ENCODE measurements at places on chromosomes 2 and 18.

GRCh38 chr2:177201919-177202346 lies 10.7 kb upstream of the HNRNPA3 start:
- no peak for DNase-seq

DNA sequence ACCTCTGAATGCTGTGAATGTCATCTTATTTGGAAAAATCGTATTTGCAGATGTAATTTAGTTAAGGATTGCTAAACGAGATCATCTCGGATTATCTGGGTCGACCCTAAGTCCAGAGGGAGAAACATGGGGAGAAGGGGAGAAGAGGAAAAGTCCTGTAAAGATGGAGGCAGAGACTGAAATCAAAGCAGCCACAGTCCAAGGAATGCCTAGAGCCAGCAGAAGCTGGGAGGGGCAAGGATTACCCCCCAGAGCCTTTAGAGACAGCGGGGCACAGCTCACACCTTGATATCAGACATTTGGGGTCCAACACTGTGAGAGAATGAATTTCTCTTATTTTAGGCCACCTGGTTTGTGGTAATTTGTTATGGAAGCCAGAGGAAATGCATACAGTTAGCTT lies 104.9 kb upstream of the YPEL5 start:
- no peak for DNase-seq

DNA sequence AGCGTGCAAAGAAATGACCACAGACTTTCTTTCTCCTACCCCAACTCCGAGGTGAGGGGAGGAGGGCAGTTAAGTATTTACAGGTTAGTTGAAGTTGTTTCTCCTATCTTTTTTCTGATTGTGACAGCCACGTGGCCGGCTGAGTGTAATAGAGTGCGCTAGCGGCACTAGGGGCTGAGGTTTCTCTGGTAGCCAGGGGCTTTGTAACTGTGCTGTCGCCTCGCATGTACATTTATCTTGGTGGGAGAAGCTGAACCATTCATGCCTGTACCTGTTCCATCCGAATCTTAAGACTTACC lies 214.1 kb upstream of the STON1 start:
- DNase-seq = peak; percentile 67

DNA sequence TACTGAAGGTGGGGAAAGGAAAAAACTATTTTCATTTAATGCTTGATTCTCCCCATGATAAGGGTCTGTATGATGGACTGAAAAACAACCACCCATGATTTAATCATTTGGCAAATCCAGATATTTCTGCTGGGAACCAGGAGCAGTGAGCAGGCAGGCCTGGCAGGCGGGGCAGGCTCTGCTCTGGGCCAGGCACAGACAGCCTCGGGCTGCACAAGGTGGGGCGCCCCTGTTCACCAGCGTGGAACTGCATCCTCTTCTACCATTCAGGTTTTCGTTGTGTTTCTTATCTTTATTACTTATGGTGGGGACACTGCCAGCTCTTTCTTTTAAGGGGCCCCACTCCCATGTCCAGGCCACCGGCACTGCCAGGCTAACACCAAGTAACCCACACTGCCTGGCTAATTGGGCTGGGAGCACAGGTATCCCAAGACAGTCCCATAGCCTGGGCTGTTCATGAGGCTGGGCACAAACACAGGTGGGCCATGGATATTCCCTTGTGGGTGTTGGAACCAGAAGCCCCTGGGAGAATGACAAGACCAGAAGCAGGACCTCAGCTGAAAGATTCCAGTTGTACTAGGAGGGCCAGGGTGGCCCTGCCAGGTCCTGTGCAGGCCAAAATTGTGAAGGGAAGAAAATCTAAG lies 57.1 kb upstream of the RALBP1 start:
- no peak for DNase-seq

GRCh38 chr2:96626553-96626942 lies 11.6 kb downstream of the KANSL3 start:
- DNase-seq = no peak

GRCh38 chr2:101479810-101480209 lies 4.9 kb upstream of the RFX8 start:
- no peak for DNase-seq

DNA sequence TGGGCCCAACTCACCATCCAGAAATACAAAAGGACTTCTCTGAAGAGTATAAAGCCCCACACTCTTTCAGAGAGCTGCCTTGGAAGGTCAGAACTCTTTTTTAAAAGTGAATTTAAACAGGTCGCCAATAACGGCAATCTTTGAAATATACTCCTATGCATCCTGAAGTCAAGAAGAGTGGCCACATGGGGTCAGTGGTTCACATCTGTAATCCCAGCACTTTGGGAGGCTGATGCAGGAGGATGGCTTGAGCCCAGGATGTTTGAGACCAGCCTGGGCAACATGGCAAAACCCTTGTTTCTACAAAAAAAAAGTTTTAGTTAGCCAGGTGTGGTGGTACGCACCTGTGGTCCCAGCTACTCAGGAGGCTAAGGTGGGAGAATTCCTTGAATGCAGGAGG lies 68.1 kb upstream of the FZD7 start:
- DNase-seq = no peak

GRCh38 chr2:164755952-164756351 lies 85.7 kb downstream of the COBLL1 start:
- DNase-seq = no peak

DNA sequence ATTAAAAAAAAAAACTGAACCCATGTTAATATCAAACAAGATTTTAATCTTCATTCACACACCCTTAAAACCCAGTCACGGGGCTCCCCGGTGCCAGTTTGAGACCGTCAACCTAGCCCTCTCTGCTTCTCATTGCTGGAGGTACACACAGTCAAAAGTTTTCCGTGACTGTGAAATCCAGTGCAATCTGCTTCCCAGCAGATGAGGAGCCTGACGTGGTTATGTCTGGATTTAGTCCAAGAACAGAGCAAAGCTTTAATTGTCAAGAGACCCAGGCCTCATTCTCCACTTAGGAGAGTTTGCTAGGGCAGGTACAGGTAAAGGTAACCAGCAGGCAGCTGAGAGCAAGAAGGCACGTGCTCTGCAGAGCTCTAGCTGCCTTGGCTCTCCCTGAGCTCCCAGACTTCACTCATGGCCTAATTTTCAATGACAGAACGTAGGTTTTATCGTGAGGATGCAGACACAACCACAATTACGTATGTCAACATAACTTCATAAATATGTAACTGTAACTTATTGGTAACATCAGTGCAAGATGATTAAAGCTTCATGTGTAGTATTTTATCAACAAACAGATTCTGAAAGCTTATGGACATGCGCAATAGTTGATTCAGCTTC lies 56.3 kb downstream of the SLC16A14 start:
- no peak for DNase-seq

- no peak for DNase-seq
These were observed 37.1 kb downstream of the TACR1 start for GRCh38 chr2:75162259-75162658.

DNA sequence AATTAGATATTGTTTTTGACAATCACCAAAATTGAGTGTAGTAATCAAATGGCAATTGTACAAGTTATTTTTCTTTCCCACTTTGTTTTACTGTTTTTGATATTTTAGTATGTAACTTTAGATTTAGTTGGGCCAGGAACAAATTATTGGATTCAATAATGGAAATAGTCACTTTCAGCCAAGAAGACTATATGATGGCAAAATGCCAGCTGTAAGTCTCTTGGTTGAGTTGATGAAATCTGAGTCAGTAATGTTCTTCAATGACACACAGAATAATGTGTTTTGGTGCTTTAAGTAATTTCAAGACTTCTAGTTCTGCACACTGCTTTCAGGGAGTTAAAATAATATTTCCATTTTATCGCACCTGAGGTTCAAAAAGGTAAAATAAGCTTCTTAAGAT lies 2022.0 kb upstream of the CELF4 start:
- no peak for DNase-seq

DNA sequence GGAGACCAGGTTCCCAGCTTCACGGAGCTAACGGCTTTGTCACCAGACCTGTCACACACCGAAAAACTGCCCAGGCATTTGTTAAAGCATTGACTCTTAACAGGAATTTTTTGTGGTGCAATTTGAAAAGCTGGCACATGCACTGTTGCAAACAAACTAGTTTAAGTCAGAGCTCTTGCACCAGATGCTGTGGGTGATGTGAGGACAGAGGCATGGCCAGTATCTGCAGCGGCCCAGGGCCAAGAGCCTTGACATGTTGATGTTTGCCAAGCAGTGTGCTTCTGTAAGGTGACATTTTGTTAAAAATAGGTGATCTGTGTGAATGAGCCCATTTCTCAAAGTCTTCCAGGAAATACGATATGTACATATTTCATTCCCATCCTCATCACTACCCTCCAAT lies 142.5 kb downstream of the MTCL1 start:
- DNase-seq = no peak

DNA sequence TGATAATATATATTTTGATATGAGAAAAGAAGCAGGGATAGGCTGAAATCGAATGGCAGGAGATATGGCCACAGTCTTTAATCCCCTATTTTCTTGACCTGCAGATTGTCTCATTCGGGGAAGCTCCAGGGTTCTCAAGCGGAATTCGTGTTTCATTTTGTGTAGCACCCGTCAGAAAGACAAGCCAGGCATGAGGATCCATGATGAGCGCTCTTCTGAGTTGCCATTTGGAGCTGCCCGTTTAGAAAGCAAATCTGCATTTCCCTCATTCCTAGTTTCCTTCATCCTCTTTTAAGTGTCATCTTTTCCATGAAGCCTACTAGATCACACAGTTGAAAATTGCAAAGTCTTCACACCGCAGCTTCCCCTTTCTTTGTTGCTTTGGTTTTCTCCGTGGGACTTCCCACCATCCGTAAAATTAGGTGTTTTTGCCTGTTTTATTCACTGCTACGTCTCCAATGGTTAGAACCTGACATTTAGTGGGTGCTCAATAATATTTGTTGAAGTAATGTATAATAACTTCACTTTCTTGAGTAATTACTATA lies 16.9 kb downstream of the HNMT start:
- DNase-seq = no peak

DNA sequence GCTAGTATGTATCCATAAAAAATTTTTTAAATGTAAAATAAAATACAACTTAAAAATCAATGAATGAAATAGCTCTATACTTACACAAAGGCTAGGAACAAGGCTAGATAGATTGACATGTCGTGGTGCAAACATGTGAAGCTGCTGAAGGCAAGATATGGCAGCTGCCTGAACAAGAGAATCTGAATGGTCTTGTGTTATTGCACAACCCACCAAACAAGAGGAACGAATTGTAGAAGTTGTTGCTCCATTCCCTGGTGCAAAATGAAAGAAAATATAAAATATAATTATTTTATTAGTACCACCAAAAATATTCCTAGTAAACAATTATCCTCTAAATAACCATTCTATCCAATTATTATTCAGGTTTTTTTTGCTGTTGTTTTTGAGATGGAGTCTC lies 46.4 kb downstream of the HEATR5B start:
- DNase-seq = no peak

- no peak for DNase-seq
These were observed at the start of gene HOXD8 for GRCh38 chr2:176128982-176129796. HOXD8 (plus strand) TSS chr2:176129705; CDS start chr2:176130367, 662 bp downstream.

DNA sequence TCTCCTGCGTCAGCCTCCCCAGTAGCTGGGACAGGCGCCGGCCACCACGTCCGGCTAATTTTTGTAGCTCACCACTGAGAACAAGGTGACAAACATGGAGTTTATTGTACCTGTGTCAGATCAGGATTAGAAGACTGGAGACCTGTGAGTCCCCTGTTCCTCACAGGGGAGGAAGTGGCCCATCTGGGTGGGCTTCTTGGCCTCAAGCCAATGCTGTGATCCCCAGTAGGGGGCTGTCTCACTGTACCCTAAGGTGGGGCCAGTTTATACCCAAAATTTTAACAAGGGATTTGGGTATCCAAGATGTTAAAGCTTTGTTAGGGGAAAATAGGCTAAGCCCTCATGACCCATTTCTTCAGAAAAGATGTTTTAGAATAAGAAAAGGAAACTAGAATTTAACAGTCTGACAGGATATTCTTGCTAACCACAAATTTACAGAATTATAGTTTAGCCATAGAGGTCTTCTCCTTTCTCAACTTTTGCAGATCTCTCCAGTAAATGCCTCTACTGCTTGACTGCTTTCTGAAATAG lies 16.3 kb downstream of the PCBP1 start:
- DNase-seq = no peak

DNA sequence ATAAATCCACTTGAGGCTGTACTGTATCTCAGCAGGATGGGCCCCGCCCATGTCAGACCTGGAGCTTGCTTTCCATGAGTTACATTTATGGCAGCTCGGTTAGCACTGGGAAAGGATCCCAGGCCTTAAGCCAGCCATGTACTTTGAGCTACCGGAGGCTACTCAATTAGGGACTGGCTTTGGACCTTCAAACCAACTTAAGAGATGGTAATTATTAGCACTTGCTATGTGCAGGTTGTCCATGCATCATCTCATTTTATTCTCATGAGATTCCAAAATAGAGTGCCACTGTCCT lies 64.4 kb downstream of the ACTR2 start:
- DNase-seq = no peak

DNA sequence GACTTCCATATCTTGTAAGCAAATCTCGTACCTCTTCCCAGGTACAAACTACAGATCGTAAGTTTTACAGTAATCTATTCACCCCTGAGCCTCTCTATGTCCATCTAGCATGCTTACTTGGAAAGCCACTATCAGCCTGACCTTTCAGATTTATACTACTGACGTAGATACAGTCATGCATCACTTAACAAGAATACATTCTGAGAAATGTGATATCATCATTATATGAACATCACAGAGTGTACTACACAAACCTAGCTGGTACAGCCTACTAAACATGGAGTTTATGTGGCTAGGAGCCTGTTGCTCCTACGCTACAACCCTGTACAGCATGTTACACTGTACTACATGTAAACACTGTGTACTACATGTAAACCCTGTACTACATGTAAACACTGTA lies 293.2 kb upstream of the ZNF804A start:
- no peak for DNase-seq

- DNase-seq = no peak
These were observed 7.4 kb downstream of the AGXT start for GRCh38 chr2:240876035-240876474.

DNA sequence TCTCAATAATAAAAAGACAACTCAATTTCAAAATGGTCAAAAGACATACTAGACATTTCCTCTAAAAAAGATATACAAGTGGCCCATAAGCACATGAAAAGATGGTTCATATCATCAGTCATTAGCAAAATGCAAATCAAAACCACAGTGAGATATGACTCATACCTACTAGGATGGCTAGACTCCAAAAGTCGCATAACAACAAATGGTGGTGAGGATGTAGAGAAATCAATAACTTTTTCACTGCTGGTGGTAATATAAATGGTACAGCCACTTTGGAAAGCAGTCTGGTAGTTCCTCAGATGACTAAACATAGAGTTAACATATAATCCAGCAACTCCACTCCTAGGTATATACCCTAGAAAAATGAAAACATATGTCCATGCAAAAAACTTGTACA lies 242.3 kb upstream of the NOL4 start:
- DNase-seq = no peak

- DNase-seq = no peak
These were observed 23.9 kb downstream of the PTPRM start for GRCh38 chr18:7590826-7591560.

- no peak for DNase-seq
These were observed 87.6 kb upstream of the FAM110C start for GRCh38 chr2:133675-134593.

GRCh38 chr2:70905443-70906421 lies 30.0 kb upstream of the ATP6V1B1 start:
- DNase-seq = no peak

- no peak for DNase-seq
These were observed 16.0 kb downstream of the BCL2 start for GRCh38 chr18:63303547-63303946.

GRCh38 chr2:147715807-147716206 lies 129.0 kb upstream of the ACVR2A start:
- no peak for DNase-seq

- DNase-seq = no peak
These were observed 9.7 kb upstream of the SERPINB12 start for GRCh38 chr18:63532471-63532870.

- peak; percentile 35 for DNase-seq
These were observed 91.7 kb upstream of the SLC35G4 start for GRCh38 chr18:11517704-11518103.
